ENCODE measurements at places on chromosomes 16 and 17. TPM values are rescaled to one million over a fixed set of nuclear protein-coding genes. Genes with fewer than 3 reads are reported as not detected.

DPEP2NB gene
- polyA plus RNA-seq = not detected

ITGAD gene
- polyA plus RNA-seq = not detected

SEPTIN12 gene
- 0.24 TPM for polyA plus RNA-seq

RCVRN gene
- polyA plus RNA-seq = not detected

KRT25 gene
- polyA plus RNA-seq = not detected

All from H1 (cell line).